Naive B cell (primary cell): ENCODE measurements at places on chromosomes 7 and 10. TPM values are rescaled to one million over a fixed set of nuclear protein-coding genes. Genes with fewer than 3 reads are reported as not detected.

- H3K27ac ChIP-seq: no peak overlapping the region
- no peak overlapping the region for H3K4me3 ChIP-seq
- H3K4me1 ChIP-seq: no peaks in the 10 kb centered on the region
- no peak for DNase-seq
- no peaks in the 10 kb centered on the region for H3K36me3 ChIP-seq
Measured at GRCh38 chr7:29871787-29872398, 65.6 kb downstream of the WIPF3 start.

RAMP3 gene
- not detected for polyA plus RNA-seq

GRCh38 chr7:44387389-44387788, 62.0 kb upstream of the CAMK2B start:
- no peaks in the 10 kb centered on the region for H3K27me3 ChIP-seq
- H3K4me3 ChIP-seq: no peak overlapping the region
- H3K27ac ChIP-seq: no peak overlapping the region
- peaks cover 19% of the 10 kb centered on the region for H3K36me3 ChIP-seq
- no peak for DNase-seq

GRCh38 chr7:97167176-97167575, 49.7 kb downstream of the SDHAF3 start:
- H3K36me3 ChIP-seq: peaks cover 19% of the 10 kb centered on the region
- H3K4me3 ChIP-seq: no peak overlapping the region
- no peak for DNase-seq
- H3K27me3 ChIP-seq: no peaks in the 10 kb centered on the region
- no peak overlapping the region for H3K27ac ChIP-seq

FANK1 gene
- not detected for polyA plus RNA-seq

DNA sequence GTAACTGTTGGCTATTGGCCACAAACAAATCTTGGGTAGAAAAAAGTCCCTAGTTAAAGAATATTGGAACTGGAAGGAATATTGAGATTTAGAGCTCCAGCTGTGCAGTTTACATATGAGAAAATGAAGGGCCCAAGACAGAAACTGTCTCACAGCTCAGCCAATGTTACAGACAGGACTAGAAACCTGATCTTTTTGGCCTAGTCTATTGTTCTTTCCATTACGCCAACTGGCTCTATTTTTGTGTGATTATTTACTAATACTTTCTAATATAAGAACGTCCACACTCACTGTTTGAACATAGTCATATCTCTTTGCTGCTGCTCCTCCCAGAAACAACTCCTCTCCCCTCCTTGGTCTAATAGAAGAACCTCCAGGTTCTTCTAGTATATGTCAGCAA, 1.2 kb downstream of the WEE2 start:
- H3K27me3 ChIP-seq: no peaks in the 10 kb centered on the region
- H3K4me1 ChIP-seq: no peaks in the 10 kb centered on the region
- H3K27ac ChIP-seq: no peak overlapping the region
- no peak overlapping the region for H3K4me3 ChIP-seq
- H3K36me3 ChIP-seq: no peaks in the 10 kb centered on the region

PDGFA gene
- not detected for polyA plus RNA-seq

DNA sequence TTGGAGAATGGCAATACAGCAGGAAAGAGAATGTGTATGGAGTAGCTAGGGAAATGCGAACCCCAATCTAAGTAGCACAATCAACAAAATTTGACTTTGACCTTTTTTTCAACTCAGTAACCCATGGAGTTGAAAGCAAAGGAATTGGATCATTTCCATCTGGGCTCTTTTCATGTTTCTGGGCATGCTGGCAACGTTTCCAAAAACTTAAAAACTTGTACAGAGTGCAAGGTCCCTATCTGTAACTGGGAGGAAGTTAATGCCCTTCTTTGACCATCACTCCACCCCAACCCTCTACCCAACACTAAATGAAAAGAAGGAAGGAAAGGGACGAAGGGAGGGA, 1.3 kb upstream of the HIBADH start:
- H3K4me3 ChIP-seq: peak overlapping the region; percentile 64
- no peaks in the 10 kb centered on the region for H3K36me3 ChIP-seq
- H3K4me1 ChIP-seq: peaks cover 24% of the 10 kb centered on the region
- H3K27me3 ChIP-seq: no peaks in the 10 kb centered on the region
- no peak overlapping the region for H3K27ac ChIP-seq
- no peak for DNase-seq
